ENCODE measurements at places on chromosomes 4 and X.

- DNase-seq, result no peak
Observed at GRCh38 chr4:110132816-110133719, 65.3 kb downstream of the ELOVL6 start.

DNA sequence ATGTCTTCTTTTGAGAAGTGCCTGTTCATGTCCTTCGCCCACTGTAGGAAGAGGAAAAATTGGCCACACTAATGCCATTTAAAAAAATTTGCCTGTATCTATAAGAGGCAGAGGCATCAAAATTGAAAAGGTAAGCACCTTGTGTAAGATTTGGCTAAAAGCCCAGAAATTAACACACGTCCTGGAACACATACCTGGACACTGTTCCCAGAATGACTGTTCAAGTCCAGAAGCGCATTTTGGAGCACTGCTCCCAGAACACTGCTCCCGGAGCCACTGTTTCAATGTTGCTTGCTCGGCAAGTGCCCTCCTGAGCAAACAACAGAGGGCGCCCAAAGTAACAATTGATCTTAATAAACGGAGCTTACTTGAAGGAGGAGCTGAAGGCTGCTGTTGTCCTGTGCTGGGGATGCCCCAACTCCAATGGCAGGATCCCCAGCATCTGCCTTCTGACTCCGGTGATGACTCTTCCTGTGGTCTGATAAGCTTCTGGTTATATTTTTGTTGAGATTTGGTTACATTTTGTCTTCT, 1958.6 kb downstream of the C4orf33 start:
- no peak for DNase-seq

DNA sequence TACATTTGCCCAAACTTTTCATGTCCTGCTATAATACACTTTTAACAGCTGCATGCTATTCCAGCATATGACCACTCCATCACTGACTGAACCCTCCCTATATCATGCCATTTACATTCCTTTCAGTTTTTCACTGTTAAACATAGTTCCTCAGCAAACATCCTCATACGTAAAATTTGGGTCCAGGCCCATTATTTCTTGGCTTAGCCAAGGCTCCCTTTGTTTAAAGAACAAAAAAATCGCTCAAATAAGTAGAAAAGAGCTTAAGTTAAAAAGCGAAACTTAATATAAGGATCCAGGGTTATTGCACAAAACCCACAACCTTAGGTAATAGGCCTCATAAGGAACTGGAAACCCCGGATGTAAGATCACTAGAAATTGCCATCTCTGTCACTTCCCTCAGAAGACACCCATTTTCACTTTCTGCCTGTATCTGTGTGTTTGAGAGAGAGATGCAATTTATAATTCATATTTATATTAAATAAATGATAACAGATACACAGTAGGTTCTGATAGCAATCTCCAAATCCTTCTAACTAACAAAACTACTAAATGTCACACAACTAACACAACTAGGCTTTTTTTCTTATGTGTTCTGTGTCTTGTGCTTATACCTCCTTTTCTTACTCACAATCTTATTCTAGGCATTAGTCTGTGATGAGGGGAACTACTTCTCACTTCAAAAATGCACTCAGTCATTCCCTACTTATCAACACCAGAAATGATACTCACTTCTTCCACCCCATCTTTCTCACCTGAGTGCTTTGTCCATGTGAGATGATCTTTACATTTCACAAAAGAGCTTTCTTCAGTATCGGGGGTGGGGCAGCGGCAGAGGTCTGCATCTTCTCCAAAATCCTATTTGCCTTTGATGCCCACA, 59.9 kb upstream of the FAM241A start:
- DNase-seq, result no peak

- DNase-seq, result no peak
Observed at GRCh38 chr4:53076374-53076958, 214.3 kb downstream of the RASL11B start.

- DNase-seq, result no peak
Observed at GRCh38 chrX:44042116-44042515, 68.9 kb upstream of the NDP start.

Data from head of caudate nucleus (tissue), 42 donors.